Skeletal muscle cell (primary cell): ENCODE measurements at places on chromosomes 16 and 17.

DNA sequence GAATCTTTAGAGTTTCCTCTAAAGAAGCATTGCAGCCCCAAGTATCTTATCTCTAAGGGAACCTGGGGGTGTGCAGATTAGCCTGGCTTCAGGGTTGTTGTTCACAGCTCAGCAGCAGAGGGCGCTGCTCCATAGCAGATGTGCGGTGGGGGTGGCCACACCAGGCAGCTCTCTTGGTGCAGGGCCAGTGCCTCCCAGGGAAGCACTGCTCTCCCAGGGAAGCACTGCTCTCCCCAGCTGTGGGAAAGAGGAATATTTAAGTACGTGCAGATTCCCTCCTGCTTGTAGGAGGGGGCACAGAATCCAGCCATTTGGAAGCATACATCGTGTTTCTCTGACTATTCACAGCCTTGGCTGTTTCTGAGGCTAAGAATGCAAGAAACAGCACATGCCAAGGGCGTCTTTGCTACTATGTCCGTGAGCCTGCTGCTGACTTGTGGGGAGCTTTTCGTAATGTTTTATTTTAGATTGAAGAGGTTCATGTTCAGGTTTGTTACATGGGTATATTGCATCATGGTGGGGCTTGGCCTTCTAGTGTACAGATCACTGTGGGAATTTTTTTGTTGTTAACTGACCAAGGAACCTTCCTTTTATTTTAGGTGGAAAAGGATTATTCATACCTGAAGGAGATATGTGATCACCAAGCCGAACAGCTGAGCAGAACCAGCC is 217.8 kb downstream of the SPECC1 start:
- DNase-seq: peak; percentile 39

GRCh38 chr16:54174750-54175149 is 111.8 kb downstream of the IRX3 start:
- no peak for DNase-seq

DNA sequence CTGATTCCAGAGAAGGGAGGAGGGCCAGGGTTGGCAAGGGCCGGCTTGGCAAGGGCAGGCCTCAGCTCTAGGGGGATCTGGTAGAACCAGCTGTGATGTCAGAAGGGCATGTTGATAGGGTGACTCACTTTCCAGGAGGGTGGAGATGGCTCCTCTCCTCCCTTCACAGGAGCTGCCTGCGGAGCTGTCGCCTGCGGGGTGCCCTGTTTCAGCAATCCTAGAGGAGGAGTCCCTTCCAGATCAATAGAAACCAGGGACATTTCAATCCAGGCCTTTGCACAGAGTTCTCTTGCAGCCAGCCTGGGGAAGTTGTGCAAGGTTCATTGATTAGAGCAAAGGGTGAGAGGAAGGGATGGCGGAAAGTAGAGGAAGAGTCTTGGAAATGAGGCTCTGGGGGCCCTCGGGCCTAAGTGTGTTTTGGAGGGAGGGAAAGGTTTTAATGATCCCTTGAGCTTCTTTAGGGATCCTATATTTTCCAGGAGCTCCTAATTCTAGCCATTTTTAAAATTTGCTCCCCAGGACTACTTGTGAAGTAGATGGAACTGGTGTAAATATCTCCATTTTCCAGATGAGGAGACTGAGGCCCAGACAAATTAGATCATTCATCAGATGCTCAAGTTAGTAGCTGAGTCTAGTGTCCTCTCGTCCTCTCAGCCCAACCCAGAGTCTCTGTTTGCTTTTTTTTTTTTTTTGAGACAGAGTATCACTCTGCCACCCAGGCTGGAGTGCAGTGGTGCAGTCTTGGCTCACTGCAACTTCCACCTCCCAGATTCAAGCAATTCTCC is 24.8 kb upstream of the CSNK2A2 start:
- DNase-seq: no peak

- peak; percentile 56 for DNase-seq
These were observed 16.7 kb downstream of the RFFL start for GRCh38 chr17:35046740-35047283.

DNA sequence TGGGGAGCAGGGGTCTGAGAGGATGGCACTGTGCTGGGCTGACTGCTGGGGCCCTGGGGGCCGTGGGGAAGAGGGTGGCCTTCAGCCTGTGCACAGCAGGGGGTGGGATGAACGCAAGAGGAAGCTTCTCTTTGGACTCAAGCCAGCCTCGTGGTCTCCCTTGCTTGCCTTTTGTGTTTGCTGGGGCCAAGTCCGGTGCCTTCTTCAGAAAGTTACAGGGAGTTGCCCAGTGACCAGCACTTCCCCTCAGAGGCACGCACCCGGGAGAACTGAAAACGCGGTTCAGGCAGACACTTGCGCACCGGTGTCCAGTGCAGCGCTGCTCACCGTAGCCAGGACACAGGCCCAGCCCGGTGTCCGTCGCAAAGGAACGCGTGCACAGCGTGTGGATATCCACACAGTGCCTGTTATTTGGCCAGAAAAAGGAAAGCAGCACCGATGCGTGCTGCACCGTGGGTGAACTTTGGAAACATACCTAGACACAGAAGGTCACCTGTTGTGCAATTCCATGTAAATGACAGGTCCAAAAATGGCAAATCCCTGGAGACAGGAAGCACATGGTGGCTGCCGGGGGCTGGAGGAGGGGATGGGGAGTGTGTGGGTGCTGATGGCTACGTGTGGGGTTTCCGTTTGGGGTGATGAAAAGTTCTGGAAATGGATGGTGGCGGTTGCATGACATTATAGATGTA is 29.4 kb upstream of the NUDT16L1 start:
- no peak for DNase-seq

GRCh38 chr16:12160815-12161550 is 184.4 kb downstream of the SNX29 start:
- no peak for DNase-seq

DNA sequence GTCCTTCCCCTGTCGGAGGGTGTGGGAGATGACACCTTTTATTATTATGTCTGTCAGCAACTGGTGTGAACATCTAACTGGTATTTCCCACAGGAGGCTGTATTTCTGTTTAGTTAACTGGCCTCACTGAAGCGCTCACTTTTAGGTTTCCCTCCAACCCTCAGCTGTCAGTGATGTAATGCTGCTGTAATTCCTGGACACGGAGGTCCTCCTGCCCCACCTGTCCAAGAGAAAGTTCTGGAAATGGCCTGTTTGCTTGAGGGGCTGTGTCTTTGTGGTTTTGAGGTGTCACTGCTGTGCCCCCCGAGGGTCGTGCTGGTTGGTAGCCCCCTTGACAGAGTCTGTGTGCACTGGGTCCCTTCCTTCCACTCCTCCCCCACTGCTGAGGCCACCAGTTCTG is 11.5 kb downstream of the KCNJ12 start:
- DNase-seq: no peak

DNA sequence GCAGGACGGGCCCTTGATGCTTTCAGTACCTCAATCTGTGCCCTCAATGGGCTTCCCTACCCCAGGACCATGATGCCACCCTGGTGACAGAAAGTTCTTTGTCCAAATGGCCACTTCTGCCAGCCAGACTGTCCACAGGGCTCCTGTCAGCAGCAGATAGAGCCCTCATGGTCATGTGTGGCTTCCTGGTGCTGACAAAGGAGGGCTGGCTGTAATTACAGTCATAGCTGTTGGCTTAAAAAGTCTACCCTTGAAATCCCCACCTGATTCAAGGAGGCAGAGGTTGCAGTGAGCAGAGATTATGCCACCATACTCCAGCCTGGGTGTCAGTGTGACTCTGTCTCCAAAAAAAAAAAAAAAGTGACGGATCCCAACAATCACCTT is 3.3 kb downstream of the TRPV2 start:
- no peak for DNase-seq

DNA sequence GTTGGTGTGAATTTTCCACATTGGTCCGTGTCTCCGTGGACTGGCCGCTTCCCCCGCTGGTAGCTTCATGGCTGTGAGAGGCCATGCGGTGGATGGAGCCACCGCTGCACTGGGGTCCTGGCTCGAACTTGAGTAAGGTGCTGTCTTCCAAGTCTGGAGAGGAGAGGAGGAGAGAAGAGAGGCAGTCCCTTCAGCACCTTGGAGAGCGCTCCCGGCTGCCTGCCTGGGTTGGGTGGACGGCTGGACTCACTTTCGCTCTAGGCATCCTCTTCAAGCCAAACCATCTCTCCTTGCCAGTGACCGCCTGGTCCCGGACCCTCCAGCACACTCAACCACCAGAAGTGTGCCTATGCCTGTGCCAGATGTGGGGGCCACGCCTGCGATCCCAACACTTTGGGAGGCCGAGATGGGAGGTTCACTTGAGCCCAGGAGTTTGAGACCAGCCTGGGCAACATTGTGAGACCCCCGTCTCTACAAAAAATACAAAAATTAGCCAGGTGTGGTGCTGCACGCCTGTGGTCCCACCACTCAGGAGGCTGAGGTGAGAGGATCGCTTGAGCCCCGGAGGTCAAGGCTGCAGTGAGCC is 6.2 kb downstream of the JPH3 start:
- no peak for DNase-seq

GRCh38 chr17:74465378-74466110 is 890 bp upstream of the CD300A start:
- DNase-seq: no peak

DNA sequence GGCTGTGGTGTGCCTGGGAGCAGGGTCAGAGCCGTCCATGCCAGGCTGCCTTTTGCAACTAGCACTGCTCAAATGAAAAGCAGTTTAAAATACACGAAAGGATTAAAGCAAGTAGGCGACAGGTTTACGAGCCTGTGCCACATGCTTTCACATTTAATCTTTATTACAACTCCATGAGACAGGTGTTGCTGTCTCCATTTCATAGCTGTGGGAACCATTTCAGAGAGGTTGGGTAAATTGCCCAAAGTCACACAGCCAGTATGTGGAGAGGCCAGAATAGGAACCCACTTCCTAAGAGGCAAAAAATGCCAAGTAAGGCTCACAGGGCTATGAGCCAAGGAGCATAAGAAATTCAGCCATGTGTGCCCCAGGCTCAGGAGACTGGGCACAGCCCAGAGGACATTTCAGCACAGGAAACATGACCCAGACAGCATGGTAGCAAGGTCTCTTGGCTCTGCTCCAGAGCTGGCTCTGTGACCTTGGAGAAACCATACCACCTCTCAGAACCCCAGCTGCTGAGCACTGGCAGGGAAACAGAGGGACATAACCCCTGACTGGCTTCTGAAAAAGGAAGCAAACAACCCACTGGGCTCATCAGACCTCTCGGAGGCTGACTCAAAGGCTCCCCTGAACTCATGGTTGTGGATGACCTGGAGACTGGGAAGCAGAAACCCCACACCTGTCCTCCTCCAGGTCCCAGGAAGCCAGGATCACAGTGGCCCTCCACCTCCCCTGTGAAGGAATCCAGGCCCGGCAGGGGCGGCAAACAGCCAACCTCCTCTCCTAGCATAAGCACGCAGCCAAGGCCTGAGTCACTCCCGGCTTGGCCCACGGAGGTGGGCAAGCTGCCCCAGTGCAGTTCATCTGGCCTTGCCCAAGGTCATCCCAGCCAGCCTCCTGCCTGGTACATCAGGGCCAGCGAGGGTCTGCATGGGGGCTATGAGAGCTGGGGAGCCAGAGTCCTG is 40.3 kb upstream of the MRPS23 start:
- no peak for DNase-seq

- no peak for DNase-seq
These were observed 5.5 kb downstream of the GAS2L2 start for GRCh38 chr17:35747540-35748017.

DNA sequence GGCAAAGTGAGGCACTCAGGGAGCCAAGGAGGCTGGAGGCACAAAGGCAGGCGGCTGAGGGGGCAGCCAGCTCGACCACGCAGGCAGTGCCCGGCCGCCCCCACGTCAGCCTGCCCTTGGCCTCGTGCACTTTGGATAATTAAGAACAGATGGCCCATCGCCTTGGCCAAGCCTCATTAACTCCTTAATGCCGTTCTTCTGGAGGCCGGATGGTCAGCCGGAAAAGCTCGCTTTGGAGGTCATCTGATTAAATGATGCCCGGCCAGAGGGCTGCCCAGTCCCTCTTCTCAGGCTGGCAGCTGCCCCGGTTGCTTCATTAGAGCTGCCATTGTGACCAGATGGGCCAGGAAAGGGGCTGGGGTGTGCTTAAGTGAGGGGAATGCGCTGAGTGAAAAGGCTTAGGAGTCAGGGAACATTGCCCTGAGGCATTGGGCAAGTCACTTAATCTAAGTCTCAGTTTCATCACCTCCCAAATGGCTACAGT is 364.0 kb downstream of the NPIPA8 start:
- DNase-seq: no peak

GRCh38 chr16:49918257-49918656 is 62.3 kb upstream of the ZNF423 start:
- no peak for DNase-seq

DNA sequence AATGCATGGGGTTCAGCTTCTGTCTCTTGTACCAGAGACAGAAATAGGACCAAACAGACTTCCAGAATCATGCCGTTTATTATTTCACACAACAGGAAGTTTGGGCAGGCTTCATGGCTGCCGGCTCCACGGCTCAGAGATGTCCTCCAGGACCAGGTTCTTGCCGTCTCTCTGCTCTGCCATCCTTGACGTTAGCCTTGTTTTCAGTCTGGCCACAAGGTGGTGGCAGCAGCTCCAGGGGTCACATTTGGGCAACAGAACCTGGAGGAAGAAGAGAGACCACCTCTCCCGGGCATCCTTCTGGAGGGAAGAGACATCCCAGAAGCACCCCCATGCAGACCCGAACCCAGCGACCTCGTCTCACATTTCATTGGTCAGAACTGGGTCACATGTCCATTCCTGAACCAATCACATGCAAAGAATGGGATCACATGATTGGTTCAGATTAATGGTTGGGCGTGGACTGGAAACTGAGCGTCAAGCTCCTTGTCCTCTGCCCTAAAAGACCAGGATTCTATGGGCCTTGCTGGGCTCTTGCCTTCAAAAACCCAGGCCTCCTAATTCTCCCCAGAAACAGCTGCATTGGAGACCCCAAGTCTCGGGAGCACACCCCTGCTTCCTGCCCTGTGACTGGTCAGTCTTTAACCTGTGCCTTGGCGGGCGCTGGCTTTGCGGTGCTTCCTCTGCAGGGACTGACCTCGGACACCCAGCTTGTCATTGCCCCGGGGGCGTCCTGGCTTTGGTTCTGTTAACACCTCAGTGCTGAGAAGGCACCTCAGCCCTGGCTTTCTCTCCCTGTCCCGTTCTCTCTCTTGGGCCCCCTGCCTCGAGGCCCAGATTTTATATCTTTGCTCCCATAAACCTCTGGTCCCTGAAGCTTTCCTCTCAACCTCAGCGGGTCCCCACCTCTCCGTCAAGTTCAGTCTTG is 63.3 kb downstream of the IRF8 start:
- no peak for DNase-seq

GRCh38 chr17:9140550-9141424 is 119.5 kb downstream of the NTN1 start:
- no peak for DNase-seq

- no peak for DNase-seq
These were observed 11.8 kb upstream of the TMEM220 start for GRCh38 chr17:10741416-10742135.
